Choroid plexus epithelial cell (primary cell): ENCODE measurements at places on chromosomes 3 and 15.
A peak's percentile ranks its signal among the peaks of the same experiment; 100 is the strongest.

DNA sequence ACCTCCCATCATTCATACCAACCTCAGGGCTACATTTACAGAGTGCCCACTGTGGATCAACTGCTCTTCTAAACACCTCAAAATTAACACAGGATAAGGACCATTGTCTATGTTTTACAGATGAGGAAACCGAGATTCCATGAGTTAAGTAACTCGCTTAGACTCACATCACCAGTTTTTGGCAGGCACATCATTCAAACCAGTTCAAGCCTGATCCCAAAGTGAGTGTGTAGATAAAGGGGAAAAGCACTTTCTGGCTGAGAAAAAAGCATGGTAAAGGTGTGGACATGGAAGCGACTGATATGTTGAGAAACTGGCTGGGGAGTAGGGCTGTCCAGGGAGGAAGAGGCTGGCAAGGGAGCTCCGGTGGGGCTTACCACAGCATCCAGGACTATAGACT is 193.7 kb upstream of the RORA start:
- no peak for DNase-seq

DNA sequence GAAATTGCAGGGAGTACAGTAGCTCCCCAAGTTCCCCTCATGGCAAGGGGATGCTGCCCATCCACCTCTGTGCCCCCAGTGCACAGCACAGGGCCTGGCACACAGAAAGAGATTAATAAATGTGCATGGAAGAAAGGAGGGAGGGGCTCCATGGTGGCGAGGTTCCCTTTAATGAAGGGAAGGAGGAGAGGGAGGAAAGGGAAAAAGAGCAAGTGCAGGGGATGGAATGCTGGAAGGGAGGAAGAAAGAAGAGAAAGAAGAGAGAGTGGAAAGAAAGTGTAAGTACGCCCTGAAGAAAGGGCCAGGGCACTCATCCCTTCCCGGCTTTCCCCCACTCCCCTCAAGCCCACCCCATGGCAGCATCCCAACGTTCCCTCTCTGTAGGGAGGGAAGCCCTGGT is 1.5 kb upstream of the VIPR1 start:
- no peak for DNase-seq

DNA sequence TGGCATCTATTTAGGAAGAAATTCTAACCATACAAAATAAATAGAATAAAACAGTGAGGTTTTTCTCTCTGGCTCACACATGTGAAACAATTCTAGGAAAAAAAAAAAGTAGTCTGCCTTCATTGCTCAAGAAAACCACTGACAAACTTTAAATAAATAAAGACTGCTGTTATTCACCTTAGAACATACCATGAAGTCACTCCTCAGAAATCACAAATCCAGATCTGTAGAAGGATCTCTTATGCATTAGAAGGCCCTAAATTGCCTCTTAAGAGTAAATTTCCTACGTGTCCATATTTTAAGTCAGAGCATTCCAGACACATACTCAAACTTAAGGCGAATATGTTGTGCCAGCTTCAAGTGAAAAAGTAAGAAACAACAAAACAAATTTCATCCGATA is 217.3 kb downstream of the ZIC4 start:
- DNase-seq = peak; percentile 66

DNA sequence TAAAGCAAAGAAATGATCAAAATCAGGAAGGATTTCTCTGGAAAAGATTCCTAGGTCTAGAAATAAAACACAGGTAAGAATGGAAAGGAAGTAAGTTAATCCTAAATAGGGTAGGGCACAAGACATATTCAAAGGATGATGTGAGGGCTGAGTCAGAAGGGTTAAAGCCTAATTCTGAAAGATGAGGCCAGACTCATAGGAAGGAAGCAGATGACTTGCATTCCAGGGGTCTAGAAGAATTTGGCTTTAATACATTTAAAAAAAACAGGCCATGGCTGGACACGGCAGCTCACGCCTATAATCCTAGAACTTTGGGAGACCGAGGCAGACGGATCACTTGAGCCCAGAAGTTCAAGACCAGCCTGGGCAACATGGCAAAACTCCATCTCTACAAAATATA is 3.2 kb downstream of the SSR3 start:
- peak; percentile 86 for DNase-seq

- no peak for DNase-seq
These were observed 7.0 kb downstream of the USP8 start for GRCh38 chr15:50431204-50431603.

DNA sequence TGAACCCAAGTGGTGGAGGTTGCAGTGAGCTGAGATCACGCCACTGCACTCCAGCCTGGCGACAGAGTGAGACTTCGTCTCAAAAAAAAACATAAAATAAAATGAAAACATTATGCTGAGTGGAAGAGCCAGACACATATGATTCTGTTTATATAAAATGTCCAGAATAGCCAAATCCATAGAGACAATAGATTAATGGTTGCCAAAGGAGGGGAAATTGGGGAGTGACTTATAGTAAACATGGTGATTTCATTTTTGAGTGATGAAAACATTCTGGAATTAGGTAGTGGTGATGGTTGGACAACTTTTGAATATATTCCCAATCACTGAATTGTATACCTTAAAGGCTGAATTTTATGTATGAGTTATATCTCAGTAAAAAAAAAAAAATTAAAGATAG is 172.0 kb upstream of the BFSP2 start:
- no peak for DNase-seq

GRCh38 chr15:68091743-68092142 is 37.6 kb downstream of the PIAS1 start:
- no peak for DNase-seq

DNA sequence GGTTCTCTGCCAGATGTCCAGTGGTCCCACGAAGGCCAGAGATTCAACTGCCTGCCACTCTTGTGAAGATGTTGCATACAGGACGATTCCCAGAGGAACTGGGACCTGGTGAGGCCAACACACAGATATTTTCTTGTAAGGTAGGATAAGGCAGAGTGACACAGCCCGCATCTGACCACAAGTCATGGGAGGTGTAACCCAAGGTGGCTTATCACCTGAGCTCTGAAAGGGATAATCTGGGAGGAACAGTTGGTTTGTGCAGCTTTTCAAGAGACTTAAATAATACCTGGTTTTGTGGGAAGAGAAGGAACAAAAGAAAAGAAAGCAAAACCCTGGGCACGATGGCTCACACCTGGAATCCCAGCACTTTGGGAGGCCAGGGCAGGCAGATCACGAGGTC is 39.8 kb upstream of the NR2F2 start:
- no peak for DNase-seq

- no peak for DNase-seq
These were observed 69.7 kb upstream of the ARL6 start for GRCh38 chr3:97694876-97695275.

DNA sequence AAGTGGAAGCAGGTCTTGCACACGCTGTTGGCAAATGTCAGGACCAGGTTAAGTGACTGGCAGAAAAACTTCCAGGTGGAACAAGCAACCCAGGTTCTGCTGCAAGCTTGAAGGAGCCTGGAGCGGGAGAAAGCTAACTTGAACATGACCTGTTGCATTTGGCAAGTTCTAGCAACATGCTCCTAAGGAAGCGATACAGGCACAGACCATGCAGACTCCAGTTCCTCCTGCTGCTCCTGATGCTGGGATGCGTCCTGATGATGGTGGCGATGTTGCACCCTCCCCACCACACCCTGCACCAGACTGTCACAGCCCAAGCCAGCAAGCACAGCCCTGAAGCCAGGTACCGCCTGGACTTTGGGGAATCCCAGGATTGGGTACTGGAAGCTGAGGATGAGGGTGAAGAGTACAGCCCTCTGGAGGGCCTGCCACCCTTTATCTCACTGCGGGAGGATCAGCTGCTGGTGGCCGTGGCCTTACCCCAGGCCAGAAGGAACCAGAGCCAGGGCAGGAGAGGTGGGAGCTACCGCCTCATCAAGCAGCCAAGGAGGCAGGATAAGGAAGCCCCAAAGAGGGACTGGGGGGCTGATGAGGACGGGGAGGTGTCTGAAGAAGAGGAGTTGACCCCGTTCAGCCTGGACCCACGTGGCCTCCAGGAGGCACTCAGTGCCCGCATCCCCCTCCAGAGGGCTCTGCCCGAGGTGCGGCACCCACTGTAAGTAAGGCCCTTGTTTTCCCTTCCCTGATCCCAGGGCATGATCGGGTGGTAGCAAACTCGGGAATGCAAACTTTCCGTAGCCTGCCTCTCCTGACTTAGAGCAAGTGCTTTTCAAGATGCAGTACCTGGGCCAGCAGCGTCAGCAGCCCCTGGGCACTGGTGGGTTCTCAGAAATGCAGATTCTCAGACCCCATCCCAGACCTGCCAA is 759 bp downstream of the GALNT15 start:
- no peak for DNase-seq

GRCh38 chr15:38154837-38155236 is 97.8 kb upstream of the SPRED1 start:
- DNase-seq = no peak

DNA sequence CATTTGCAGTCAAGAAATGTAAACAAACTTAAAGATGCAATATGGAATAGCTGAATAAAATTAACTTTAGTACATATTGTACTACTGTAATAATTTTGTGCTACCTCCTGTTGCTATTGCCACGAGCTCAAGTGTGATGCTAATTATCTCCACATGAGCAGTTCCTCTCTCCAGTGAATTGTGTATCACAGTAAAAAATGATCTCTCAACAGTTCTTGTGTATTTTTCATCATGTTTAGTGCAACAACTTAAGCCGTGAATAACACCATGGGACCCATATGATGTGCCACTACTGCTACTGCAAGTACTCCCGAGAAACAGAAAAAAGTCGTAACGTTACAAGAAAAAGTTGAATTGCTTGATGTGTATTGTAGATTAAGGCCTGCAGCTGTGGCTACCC is 12.4 kb downstream of the RIOX2 start:
- no peak for DNase-seq

DNA sequence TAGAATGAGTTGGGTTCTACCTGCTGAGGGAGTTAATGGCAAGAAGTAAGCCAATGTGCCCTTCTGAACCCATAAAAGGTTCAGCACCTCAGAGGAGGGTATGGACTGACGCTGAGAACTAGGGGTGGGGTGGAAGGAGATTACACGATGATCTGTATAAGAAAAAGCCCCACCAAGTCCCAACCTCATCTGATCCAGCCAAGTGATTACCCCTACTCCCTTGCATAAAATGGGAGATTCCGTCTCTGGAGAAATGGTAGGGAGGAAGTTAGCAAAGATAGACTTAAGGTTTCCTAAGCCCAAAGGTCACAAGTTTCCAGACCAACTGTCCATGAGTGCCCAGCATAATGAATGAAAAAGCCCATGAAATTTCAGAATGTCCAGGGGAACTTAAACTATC is 7.1 kb upstream of the DVL3 start:
- no peak for DNase-seq
